ENCODE measurements at places on chromosomes 12 and 14.

- no peak for DNase-seq
Measured at GRCh38 chr12:8698879-8699278, 1.1 kb downstream of the RIMKLB start.

- no peak for DNase-seq
Measured at GRCh38 chr12:26247873-26248272, 52.5 kb downstream of the SSPN start.

DNA sequence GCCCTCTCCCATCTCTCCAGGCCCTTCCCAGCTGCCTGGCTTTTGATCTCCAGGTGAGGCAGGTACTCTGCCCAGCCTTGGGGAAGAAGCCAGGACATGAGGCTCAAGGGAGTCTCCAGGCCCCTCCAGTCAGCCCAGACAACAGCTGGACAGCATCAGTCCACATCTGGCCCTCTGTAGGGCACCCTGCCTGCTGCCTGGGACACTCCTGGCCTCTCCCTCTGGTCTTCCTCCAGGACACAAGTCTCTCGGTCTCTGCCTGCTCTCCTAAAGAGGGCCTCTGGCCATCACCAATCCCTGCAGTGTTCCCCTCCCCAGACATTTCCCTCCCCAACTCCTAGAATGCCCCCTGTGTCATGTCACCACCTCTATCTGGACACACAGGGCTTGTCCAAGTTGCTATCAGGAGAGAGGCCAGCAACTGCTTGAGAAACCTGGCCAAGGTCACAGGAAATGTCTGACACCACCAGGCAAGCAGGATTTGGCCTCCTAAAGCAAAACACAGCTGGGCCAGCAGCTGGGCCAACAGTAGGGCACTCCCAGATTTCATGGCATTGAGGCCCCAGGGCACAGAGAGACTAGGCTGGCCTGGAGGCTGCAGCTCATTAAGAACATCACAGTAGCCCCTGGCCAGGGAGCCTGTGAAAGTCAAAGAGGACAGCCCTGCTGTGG lies 29.0 kb downstream of the LTBP2 start:
- DNase-seq = no peak

DNA sequence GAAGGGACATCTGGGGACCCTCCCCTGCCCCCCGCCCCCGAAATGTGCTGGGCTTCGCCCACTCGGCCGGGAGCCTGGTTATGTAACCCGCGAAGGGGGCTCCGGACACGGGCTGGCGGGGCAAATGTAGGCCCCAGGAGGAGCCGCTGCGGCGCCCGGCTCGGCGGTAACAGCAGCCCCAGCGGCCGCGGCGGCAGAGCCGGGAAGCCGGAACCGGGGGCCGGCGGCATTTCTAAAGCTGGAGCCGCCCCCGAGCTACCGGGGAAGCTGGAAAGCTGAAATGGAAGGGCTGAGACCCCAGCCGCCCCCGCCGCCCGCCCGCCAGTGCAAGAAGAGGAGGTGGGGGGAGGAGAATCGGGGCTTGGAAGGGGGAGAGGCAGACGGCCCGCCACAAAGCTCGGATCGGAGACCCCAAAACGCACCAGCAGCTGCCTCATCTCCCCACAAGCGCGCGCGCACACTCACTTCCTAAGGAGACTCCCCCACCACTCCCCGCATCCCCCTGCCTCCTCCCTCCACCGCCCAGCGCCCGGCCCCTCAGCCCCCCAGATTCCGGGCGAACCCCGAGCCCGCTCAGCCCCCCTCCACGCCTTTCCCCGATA lies 1.5 kb downstream of the KDM2B start:
- no peak for DNase-seq

DNA sequence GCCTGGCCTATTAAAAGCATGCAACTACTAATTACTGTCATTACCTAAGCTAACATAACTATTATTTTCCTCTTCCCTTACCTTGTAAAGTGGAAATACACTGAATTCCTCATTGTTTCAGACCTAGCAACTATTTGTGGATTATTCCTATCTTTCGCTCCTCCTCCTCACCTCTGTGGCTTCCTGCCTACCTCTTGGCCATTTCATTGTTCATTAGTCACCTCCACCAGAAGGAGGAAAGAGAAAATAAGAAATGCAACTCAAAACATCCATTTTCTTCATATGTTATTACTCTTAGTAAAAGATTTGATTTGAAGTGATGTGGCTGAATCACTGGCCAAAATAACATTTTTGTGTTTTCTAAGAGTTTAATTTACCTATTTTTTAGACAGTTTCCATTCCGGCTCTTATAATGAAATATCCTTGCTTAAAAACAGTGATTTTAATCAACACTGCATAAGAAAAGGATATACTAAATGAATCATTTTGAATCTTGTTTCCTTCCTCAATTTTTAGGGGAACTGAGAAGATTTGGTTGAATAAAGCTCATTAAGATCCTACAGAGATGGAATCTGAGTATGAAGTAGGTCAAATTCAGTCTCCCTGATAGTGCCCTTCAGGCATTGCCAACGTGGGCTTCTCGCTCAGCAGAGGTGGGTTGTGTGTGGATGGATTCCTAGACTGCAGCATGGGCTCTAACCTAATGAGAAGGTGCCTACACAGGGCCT lies 27.6 kb upstream of the ARHGAP5 start:
- DNase-seq = no peak

DNA sequence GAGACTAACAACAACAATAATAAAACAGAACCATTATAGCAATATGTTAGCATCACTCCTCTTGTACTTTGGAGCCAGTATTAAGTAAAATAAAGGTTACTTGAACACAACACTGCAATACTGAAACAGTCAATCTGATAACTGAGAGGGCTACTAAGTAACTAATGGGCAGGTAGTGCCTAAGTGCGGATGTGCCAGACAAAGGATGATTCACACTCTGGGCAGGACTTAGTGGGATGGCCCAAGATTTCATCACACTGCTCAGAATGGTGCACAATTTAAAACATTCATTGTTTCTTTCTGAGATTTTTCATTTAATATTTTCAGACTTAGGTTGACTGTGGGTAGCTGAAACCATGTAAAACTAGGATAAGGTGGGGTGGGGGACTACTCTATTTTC lies 131.9 kb upstream of the CAND1 start:
- DNase-seq = no peak

DNA sequence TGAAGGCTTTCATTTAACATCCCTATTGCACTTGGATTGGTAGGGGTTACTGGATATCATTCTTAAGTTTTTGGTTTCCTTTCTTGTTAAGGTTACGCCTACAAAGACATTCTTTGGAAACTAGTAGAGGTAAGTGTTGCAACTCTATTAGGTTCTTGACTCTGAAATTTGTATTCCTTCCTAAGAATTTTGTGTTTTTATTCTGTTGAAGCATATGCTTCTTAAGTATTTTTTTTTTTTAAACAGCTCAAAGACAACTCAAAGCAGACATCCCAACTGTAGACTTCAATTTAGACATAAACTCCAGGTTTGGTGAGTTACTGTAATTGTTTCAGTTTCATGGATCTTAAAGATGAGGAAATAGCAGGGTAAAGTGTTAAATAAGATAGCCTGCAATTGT lies 1.1 kb upstream of the RBMS2 start:
- no peak for DNase-seq

GRCh38 chr14:44846232-44846824 lies 115.4 kb downstream of the KLHL28 start:
- peak; percentile 28 for DNase-seq

- DNase-seq = no peak
Measured at GRCh38 chr14:89669193-89669592, 252.2 kb upstream of the FOXN3 start.

DNA sequence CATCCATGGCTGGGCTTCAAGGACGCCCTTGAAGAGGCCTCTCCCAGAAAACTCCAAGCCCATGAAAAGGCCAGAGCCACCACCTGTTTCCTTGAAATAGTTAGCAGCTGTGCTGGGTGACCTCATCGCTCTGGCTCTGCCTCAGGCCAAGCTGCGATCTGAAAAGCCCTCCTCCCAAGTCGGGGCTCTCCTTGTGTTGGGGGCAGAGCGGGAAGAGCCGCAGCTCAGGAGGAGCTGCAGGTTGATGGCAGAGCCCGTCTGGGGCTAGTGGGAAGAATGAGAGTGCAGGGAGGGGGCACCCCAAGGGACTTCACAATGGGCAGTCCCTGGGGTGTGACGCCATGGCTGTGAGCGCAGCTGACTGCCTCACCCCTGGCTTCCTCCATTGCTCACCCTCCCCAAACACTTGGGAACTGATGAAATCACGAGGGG lies 50.0 kb upstream of the STON2 start:
- no peak for DNase-seq

GRCh38 chr12:125382926-125383325 lies 317.7 kb downstream of the AACS start:
- peak; percentile 42 for DNase-seq

- no peak for DNase-seq
Measured at GRCh38 chr12:54608156-54608555, 19.7 kb upstream of the PPP1R1A start.

DNA sequence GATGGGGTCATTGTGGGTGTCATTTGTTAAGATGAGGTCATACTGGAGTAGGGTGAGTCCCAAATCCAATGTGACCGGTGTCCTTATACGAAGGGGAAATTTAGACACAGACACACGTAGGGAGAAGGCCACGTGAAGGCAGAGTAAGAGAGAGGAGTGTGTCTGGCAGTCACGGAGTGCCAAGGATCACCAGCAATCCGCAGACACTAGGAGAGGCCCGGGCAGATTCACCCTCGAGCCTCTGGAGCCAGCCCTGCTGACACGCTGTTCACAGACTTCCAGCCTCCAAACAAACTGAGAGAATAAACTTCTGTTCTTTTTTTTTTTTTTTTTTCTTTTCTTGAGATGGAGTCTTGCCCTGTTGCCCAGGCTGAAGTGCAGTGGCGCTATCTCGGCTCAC lies 24.9 kb downstream of the BRI3BP start:
- no peak for DNase-seq

DNA sequence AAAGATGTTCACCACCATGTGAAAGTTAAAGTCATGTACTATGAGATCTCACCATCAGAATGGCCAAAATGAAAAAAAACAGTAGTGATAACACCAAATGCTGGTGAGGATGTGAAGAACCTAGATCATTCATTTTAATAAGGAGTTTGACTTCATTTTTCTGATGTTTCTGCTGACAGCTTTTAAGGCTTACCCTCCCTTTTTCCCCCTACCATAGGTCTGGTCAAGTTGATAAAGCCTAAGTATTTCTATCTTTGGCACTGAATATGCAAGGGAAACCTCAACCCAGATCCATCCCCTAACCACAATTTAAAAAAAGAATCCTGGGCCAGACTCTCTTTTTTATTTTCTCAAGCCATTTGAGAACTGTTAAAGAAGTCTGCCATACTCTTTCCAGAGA lies 689.6 kb upstream of the FOXG1 start:
- no peak for DNase-seq

DNA sequence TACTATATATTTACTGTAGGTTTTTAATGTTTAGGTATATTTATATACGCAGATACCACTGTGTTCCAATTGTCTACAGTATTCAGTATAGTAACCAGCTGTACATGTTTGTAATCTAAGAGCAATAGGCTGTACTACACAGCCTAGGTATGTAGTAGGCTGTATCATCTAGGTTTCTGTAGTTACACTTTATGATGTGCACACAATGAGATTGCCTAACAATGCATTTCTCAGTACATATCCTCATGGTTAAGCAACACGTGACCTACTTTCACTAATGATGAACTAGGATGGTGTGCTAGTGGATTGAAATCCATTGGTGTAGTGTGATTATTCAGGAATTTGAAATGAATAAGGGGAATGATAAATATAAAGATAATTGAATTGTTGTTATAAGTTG lies 77.7 kb downstream of the ETNK1 start:
- DNase-seq = no peak

DNA sequence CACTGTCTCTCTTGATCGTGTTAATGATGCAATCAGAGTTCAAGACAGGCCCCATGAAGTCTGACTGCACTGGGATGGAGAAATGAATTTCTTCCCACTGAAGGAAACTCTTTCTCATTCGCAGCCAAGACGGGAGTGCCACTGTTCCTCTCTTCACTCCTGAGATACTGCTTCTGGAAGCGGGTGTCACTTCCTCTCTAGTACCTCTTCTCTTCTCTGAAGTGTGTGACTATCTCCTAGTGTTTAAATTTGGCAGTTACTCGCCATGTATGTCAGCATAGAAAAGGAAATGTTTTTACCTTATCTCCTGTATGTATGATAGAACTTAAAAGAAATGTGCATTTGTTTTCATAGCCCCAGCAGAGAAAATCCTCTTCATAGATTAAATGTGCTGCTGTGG lies 215.2 kb downstream of the ANO6 start:
- DNase-seq = no peak

GRCh38 chr12:90013409-90013808 lies 304.8 kb upstream of the ATP2B1 start:
- DNase-seq = no peak

DNA sequence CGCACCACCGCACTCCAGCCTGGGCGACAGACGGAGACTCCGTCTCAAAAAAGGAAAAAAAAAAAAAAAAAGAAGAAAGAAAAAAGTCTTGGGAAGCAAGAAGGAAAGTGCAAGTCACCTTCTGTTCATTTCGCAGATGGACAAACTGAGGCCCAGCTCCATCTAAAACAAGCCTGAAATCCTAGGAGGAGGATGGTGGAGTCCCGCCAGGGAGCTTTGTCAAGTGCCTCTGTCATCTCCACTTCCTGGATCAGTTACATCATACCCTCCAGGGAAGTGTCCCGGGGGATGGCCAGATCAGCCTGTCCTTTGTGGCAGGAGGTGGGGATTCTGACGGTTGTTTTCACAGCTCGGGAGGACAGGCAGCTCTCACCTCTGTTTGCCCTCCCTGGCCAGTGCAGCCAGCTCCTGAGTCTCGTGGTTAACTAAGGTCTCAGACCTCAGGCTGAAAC lies 8.7 kb upstream of the SDSL start:
- DNase-seq = no peak

DNA sequence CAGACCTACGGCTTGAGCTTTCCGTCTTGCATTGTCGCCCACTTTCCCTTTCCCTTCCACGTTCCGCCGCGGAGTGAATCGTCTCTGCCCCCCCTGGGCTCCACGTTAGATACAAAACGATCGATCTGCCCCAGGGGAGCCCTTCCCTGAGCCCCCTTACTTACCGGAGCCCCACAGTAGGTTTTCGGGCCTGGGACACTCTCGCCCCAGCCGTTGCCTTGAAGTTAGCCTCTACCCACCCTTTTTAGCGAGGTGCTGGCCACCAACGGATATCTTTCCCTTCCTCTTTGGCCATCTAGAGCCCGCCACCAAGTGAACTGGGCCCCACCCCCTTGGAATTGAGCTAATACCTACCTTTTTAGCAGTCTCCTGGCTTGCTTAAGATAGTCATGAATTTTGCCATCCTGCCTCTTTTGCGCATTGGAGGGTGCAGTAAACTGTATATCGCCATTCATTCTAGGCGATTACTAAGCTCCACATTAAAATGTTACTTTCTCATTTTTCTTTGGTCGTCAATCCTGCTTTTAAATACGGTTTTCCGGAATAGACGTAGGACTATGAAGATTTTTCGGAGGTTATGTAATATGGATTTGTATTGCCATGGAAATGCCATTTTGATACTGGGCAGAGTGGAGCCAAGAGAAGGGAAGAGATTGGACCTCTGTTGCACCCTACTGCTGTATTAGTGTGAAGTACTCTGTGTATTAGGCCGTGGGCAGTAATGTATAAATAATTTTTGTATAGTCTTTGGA lies 764 bp downstream of the RBM25 start:
- DNase-seq = peak; percentile 47

All from spinal cord (tissue), 10 donors.